Stimulated activated CD8-positive, alpha-beta memory T cell treated with anti-CD3 and anti-CD28 coated beads, Interleukin-4, amount 100 ng/mL, for 4 hours (primary cell): ENCODE measurements at places on chromosomes 1 and 21.

DNA sequence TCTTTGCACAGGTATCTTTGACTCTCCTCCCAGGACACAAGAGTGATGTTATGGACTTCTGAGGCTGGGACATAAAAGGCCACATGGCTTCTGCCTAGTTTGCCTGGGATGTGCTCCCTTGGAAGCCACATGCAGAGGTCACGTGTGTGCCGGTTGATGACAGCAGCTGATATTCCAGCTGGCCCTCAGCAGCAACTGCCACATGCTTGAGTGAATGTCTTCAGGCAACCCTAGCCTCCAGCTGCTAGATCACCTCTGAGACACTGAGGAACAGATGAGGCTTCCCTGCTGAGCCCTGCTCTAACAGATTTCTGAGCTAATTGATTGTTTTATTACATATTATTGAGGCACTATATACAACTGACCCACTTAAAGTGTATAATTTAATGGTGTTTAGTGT is 11.6 kb upstream of the AKR7A3 start:
- no peak for DNase-seq

- no peak for DNase-seq
These were observed 2.2 kb upstream of the KRTAP10-6 start for GRCh38 chr21:44594406-44594916.

DNA sequence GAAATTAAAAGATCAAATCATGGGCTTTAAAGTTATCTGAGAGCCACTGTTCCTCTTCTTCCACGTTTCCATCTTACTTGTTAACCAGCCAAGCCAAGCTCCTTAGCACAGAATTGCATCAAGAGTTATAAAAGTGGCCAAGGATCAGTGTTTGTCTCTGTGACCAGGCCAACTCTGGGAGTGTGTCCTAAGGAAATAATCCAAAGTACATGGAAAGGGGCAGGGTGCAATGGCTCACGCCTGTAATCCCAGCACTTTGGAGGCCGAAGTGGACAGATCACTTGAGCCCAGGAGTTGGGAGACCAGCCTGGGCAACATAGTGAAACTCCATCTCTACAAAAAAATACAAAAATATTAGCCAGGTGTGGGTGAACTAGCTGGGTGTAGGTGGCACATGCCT is 10.0 kb upstream of the MPZL1 start:
- no peak for DNase-seq

- DNase-seq = no peak
These were observed 11.4 kb downstream of the VWA5B1 start for GRCh38 chr1:20302108-20302471.

GRCh38 chr1:243542739-243543415 is 287.0 kb downstream of the SDCCAG8 start:
- DNase-seq = no peak

- no peak for DNase-seq
These were observed 95.7 kb upstream of the VANGL1 start for GRCh38 chr1:115545791-115546733.
